ENCODE measurements at places on chromosomes 7 and 10.

DNA sequence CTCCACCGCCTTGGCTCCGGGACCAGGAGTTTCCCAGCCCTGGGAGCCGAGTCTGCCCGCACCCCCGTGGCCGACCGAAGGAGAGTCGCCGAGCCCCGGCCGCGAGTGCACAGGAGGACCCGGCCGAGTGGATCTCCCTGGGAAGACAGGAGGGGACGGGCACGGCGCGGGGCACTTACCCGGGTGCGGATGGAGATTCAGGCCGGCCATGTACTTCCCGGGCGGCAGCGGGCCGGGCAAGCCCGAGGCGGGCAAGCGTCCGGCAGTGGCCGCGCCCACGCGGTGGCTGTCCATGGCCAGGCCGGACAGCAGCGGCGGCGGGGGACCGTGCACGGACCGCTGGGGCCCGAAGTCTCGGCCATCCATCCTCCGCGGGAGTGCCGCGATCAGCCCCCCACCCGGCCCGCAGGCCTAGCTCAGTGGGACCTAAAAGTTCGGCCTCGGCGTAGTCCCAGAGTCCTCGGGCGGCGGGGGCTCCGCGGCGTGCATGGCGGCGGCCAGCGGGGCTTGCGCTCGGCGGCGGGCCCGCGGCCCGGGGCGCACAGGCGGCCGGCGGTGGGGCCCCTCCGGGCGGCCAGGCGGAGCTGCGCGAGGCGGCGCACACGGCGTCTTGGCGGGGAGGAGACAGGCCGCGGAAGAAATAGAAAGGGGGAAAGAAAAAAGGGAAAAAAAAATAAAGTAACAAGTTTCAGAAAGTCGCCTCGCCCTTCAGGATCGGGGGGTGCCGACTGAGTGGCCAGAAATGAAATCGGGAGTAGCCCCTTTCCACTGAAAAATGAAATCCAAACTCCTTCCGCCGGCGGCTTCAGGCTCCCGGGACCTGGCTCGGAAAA lies 2.5 kb downstream of the TNRC18 start:
- DNase-seq = no peak

DNA sequence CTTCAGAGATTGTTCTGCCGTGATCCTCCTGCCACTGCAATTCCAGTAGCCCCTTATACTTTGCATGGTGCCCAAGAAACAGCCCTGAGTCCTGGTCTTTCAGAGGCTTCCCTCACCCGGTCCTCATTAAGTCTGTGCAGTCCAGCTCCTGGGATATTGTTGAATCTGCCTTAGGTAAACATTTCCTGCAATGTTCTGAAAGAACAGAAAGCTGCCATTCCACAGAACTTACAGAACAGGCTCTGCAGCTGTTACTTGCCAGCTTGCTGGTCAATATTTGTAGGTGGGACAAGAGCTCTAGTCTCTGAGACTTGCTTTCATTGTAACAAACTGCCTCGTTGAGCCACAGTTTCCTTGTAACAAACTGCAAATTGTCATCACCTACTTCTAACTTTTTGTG lies 115.0 kb upstream of the KIF5B start:
- DNase-seq = no peak

DNA sequence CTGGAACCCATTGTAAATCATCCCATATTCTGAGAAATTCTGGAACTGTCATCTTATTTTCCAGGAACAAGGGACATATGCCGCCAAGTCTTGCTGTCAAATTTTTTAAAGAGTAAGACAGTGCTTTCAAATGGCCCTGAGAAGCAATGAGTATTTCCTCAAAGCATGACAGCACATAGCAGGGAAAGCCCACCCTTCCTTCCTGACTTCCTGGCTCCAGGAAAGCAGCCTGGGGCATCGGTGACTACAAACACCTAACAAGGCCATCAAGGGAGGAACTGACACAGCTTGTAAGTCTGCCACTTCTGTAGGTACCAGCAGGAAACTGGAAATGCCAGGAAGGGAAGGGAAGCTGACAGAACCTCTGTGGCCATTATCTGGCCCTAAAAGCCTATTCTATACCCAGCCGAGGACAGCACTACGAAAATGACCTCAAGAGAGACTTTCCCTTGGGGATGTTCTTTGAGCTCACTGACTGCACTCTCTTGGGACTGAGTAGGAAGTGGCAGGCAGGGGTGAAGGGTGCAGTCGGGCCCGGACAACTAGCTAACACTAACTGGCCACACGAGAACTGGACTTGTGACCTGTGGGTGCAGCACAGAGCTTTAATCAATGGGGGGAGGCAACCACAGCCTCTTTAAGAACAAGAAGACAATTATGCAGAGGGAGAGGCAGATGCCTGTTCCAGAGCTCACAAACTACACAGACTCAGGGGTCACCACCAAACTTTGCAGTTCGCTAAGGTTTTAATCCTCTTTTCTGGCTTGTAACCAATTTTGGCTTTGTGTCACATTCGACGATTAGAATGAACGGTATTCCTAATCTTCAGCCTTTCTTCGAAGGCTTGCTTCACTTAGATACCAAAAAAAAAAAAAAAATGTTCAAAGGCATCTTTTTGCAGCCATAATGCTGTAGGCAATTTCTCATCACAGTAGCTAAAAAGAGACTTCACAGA lies 52.0 kb downstream of the GRB10 start:
- DNase-seq = no peak

GRCh38 chr7:82602066-82602465 lies 158.5 kb upstream of the CACNA2D1 start:
- no peak for DNase-seq

DNA sequence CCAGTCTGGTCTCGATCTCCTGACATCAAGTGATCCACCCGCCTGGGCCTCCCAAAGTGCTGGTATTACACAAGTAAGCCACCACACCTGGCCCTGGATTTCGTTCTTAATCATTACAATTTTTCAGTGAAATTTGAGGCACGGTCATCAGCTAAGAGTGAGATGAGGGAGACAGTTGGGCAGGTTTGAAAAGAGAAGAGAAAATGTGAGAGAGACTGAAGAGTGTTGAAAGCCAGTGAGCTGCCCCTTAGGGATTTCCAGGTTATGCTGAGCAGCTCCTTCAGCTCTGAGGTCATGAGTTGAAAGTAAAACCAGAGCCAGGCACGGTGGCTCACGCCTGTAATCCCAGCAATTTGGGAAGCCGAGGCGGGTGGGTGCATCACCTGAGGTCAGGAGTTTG lies 5.9 kb upstream of the UPF2 start:
- no peak for DNase-seq

Measured in NK-92 treated with Interleukin-12 subunit alpha and Interleukin-12 subunit beta, amount 100 ng/mL, for 24 hours (cell line).